ENCODE measurements at places on chromosomes 1 and 21. TPM values are rescaled to one million over a fixed set of nuclear protein-coding genes. Genes with fewer than 3 reads are reported as not detected.

DNA sequence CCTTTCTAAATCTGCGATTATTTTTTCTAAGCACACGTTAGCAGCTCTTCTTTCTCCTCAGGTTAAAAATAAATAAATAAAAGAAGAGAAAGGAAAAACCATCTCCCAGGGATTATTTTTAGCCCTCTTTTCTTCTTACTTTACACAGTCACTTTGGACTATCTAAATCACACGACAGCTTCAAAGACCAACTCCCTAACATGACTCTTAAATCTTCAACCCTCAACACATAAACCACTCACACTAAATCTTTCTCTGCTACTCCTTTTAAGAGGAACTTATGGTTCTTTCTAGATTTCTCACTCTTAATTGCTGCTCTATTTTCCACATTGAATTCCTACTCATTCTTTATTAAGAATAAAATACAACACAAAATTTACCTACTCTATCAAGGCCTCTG lies 1095.0 kb upstream of the B3GALT2 start:
- no peak overlapping the region for H3K27ac ChIP-seq
- no peaks in the 10 kb centered on the region for H3K36me3 ChIP-seq
- H3K27me3 ChIP-seq = no peaks in the 10 kb centered on the region
- no peaks in the 10 kb centered on the region for H3K4me1 ChIP-seq
- no peak for DNase-seq

DNA sequence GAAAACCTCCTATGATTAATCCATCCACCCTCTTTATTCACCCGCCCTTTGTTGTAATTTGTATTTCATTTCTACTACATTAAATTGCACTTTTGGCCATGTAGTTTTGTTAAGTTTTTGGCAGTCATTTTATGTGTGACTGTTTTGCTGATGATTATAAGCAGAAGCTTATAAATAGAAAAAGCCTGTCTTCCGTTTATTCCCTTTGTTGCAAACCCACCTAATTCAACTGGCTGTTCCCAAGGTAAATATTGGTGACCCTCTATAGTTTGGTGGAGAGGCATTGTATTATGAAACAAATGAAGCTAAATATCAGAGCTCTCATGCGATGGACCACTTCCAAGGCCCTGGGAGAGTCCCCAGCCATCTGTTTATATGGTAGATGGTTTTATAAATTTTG lies 36.7 kb upstream of the IGSF3 start:
- no peak overlapping the region for H3K4me3 ChIP-seq
- no peaks in the 10 kb centered on the region for H3K36me3 ChIP-seq
- H3K27me3 ChIP-seq = no peaks in the 10 kb centered on the region
- H3K4me1 ChIP-seq = no peaks in the 10 kb centered on the region
- no peak for DNase-seq
- H3K27ac ChIP-seq = no peak overlapping the region

GRCh38 chr1:52668711-52669110 lies 29.4 kb downstream of the COA7 start:
- no peak overlapping the region for H3K27ac ChIP-seq
- H3K4me3 ChIP-seq = no peak overlapping the region
- DNase-seq = no peak

GRCh38 chr1:178694923-178695525 lies 30.0 kb upstream of the RALGPS2 start:
- H3K27me3 ChIP-seq = no peaks in the 10 kb centered on the region
- H3K36me3 ChIP-seq = no peaks in the 10 kb centered on the region
- H3K4me1 ChIP-seq = no peaks in the 10 kb centered on the region
- H3K27ac ChIP-seq = no peak overlapping the region

DNA sequence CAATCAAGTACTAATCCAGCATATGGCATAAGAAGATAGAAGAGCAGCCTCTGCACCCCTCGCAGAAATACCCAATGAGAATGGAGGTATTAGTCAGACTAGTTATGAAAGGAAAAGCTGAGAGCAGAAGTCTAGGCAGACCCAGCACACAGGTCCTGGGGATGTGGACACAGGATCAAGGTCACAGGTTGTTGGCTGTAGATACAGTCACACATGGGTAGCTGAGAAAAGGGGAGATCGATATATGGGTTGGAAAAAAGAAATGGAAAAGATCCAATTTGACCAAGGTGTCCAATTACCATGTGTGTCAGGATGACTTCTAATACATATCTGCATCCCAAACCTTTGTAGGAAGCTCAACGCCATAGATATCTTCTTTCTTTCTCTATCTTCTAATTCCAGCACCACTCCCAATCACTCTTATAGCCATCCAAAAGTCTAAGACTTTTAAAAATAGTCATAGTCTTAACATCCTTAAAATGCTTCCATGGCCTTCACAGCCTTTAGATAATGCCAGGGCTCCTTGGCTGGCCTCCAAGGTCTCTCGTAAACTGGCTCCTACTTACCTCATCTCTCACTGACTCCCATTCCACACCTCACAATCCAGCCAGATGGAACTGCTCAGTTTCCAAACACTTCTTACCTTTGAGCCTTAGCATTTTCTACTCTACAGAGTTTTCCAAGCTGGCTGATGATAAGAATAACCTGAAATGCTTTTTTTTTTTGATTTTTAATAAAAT lies 8.3 kb upstream of the ZC3H11B start:
- DNase-seq = no peak
- no peak overlapping the region for H3K27ac ChIP-seq
- no peaks in the 10 kb centered on the region for H3K4me1 ChIP-seq
- H3K4me3 ChIP-seq = no peak overlapping the region

- no peak overlapping the region for H3K4me3 ChIP-seq
- H3K4me1 ChIP-seq = peaks cover 20% of the 10 kb centered on the region
Measured at GRCh38 chr21:42343101-42343500, 7.7 kb downstream of the TFF2 start.

DNA sequence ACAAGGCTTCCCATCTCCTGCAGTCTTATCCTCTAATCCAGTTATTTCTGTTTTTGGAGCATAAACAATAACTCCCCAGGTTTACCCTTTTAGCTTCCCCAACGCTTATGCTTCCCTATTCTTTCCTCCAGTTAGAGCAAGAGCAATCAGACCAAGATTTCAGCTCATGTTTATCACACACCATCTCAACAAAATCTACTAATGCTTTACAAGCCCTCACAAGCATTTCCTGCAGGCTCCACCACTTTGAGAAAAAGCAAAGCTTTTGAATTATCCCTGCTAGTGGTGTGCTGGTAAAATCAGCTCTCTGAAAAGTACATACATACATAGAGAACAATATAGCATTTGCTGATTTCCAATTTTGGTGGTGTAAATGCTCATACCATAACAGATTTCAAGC lies 92.9 kb downstream of the EDEM3 start:
- no peak overlapping the region for H3K27ac ChIP-seq
- DNase-seq = no peak
- no peaks in the 10 kb centered on the region for H3K27me3 ChIP-seq
- no peak overlapping the region for H3K4me3 ChIP-seq

ATP1A4 gene
- total RNA-seq = not detected

CD160 gene
- not detected for total RNA-seq

ACTN2 gene
- total RNA-seq = not detected

VANGL2 gene
- 5.8 TPM for total RNA-seq

MPL gene
- 0.22 TPM for total RNA-seq

ADCY10 gene
- total RNA-seq = not detected

UBE2G2 gene
- total RNA-seq = 98.4 TPM

All from thyroid gland (tissue), 4 donors.